Thyroid gland (tissue), 4 donors: ENCODE measurements at places on chromosomes 12 and 14.

DNA sequence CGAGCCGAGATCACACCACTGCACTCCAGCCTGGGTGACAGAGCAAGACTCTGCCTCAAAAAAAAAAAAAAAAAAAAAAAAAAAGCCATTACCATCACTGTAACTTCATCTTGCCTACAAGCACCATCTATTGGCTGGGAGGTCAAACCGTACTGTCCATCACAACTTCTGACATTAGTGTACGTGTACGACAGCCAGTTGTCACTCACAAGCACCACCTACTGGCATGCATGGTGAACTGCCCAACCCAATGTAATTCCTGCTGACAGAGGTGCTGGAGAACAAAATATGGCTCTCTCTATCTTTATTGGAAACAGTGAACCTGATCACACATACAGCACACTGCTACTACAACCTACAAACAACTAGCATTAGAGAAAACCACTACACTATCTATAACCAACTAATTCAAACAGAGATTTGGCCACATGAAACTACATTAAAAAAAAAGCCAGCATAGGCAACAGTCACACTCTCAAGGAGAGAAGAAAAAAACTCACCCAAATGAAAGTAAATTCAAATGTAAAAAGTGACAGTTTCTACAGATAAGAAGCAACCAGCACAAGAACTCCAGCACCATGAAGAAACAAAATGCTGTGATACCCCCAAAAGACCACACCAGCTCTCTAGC is 82.3 kb downstream of the PUS7L start:
- H3K27me3 ChIP-seq, result no peaks in the 10 kb centered on the region
- no peak overlapping the region for H3K27ac ChIP-seq
- H3K4me3 ChIP-seq, result no peak overlapping the region
- DNase-seq, result no peak
- no peaks in the 10 kb centered on the region for H3K4me1 ChIP-seq

GRCh38 chr12:105057174-105057573 is 27.1 kb downstream of the ALDH1L2 start:
- H3K27ac ChIP-seq, result no peak overlapping the region
- no peaks in the 10 kb centered on the region for H3K36me3 ChIP-seq
- H3K27me3 ChIP-seq, result no peaks in the 10 kb centered on the region
- H3K4me3 ChIP-seq, result no peak overlapping the region
- H3K4me1 ChIP-seq, result no peaks in the 10 kb centered on the region

- no peak overlapping the region for H3K4me3 ChIP-seq
- no peaks in the 10 kb centered on the region for H3K27me3 ChIP-seq
- H3K36me3 ChIP-seq, result no peaks in the 10 kb centered on the region
- H3K27ac ChIP-seq, result no peak overlapping the region
- no peak for DNase-seq
Observed at GRCh38 chr12:98893675-98894411, 248.8 kb downstream of the APAF1 start.

DNA sequence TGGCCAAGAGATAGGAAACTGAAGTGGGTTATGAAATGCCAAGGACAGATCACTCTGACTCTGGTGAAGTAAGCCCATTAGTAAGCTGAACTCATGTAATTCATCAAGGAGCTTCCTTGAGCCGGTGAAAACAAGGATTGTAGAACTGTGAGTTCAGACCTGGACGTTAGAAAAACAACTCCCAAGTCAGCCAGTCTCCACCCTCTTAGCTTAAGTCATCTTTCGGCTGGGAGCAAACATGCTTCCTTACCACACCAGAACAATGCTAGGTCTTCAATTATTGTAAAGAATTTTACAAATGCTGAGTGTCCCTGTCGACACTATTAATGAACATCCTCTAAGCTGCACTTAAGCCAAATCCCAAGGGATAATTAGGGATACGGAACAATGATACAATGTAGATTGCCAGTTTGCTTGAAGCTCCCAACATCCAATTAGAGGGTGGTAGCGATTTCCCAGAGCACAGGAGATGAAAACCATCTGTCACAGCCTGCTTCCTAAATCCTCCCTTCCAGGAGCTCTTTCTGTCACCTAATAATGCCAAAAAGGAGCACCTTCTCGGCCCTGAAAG is 45.7 kb upstream of the VASH1 start:
- no peak for DNase-seq
- no peak overlapping the region for H3K27ac ChIP-seq
- no peak overlapping the region for H3K4me3 ChIP-seq
- peaks cover 26% of the 10 kb centered on the region for H3K4me1 ChIP-seq
- H3K36me3 ChIP-seq, result no peaks in the 10 kb centered on the region

- H3K4me3 ChIP-seq, result no peak overlapping the region
- H3K36me3 ChIP-seq, result no peaks in the 10 kb centered on the region
- no peaks in the 10 kb centered on the region for H3K4me1 ChIP-seq
- no peaks in the 10 kb centered on the region for H3K27me3 ChIP-seq
- H3K27ac ChIP-seq, result no peak overlapping the region
- DNase-seq, result no peak
Observed at GRCh38 chr14:86055512-86056075, 525.6 kb downstream of the FLRT2 start.

DNA sequence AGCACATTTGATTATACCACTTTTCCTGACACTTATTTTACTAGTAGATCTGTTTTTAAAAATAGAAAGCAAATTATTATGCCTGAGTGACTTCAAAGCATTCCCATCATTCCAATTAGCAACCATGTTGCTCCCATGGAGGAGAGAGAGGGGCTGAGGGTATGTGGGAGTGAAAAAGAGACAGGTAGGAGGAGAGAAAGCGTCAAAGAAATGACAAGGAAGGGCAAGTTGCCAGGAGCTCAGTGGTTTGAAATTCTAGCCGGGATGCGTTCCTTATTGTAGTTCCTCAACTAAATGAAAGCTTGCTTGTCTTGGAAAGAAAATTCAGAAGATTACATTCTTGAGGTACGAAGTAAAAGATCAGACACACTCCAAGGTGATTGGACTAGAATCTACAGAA is 92.4 kb upstream of the PKP2 start:
- H3K27ac ChIP-seq, result no peak overlapping the region
- peaks cover 3% of the 10 kb centered on the region for H3K4me1 ChIP-seq
- no peaks in the 10 kb centered on the region for H3K27me3 ChIP-seq
- DNase-seq, result no peak
- no peak overlapping the region for H3K4me3 ChIP-seq

DNA sequence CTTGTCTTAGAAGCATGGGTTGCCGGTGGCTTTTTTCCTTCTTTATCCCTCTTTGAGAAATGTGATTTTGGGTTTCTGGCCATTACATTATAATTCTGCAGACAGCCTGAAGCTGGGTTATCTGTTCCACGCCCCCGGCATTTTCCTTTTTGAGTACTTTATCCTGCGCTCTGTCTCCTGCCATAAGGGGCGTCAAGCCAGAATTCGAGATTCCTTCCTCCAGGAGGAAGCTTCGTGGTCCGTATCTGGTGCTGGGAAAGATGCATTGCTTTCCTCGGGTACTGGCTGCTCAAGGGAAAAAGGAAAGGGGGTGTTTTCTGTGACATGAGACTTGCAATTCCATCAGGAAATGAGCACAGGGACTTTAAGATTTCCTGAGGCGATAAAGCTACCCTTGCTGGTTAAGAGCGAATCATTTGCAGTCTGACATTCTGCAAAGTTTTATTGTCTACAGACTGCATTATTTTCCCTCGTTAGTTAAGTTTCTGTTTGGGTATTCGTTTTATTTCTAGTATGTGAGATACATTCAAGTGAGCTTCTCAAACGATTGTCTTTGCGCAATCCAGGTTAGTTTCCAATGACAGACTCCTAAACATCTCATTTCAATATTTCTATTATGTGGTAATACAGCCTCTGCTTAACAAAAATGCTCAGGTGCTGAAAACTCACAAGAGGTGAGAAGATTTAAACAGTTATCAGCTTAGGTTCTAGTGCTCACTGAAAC is 694 bp downstream of the AKAP5 start:
- no peaks in the 10 kb centered on the region for H3K27me3 ChIP-seq
- peaks cover 12% of the 10 kb centered on the region for H3K4me1 ChIP-seq
- peak overlapping the region; percentile 57 for H3K27ac ChIP-seq
- DNase-seq, result peak; percentile 15

DNA sequence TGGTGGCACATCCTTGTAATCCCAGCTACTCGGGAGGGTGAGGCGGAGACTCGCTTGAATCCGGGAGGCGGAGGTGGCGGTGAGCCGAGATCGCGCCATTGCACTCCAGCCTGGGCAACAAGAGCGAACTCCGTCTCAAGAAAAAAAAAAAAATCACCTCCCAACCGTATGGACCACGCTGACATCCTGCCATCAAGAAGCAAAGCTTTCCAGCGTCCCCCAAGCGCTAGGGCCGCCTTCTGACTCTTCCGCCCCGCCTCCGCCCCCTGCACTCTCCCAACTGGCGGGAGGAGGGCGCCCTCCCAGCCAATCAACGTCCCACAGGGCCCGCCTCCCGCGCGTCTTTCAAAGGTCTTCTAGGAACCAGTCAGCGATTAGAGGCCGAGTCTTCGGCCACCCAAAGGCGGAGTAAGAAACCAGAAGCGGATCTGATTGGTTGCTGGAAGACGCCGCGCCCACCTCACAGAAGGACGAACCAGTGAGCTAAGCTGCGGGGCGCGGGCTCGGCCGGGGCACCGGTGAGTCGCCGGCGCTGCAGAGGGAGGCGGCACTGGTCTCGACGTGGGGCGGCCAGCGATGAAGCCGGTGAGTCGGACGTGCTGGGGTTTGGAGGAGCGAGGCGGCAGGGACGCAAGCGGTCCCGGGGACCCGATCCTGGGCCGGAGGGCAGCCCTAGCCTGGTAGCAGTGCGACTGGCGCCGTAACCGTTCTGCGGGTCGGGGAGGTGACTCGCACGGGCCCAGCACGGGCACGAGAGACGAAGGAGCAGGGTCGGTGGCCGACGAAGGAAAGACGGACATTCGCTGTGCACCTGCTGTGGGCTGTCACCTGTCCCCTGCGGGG is at the start of gene CDKN3:
Gene CDKN3, plus strand, starts transcription at position 515 of the 843 bp plus-strand sequence. Its CDS starts 62 bp downstream, at position 577.
- H3K36me3 ChIP-seq, result no peaks in the 10 kb centered on the region
- no peaks in the 10 kb centered on the region for H3K27me3 ChIP-seq
- peak within 1 kb of the TSS; percentile 60 for H3K4me3 ChIP-seq
- no peak within 1 kb of the TSS for H3K27ac ChIP-seq
- peaks cover 6% of the 10 kb centered on the region for H3K4me1 ChIP-seq

GRCh38 chr12:116959198-116959460 is 48.4 kb downstream of the FBXW8 start:
- no peaks in the 10 kb centered on the region for H3K27me3 ChIP-seq
- H3K4me1 ChIP-seq, result peaks cover 44% of the 10 kb centered on the region
- H3K27ac ChIP-seq, result no peak overlapping the region
- H3K4me3 ChIP-seq, result no peak overlapping the region
- no peak for DNase-seq

DNA sequence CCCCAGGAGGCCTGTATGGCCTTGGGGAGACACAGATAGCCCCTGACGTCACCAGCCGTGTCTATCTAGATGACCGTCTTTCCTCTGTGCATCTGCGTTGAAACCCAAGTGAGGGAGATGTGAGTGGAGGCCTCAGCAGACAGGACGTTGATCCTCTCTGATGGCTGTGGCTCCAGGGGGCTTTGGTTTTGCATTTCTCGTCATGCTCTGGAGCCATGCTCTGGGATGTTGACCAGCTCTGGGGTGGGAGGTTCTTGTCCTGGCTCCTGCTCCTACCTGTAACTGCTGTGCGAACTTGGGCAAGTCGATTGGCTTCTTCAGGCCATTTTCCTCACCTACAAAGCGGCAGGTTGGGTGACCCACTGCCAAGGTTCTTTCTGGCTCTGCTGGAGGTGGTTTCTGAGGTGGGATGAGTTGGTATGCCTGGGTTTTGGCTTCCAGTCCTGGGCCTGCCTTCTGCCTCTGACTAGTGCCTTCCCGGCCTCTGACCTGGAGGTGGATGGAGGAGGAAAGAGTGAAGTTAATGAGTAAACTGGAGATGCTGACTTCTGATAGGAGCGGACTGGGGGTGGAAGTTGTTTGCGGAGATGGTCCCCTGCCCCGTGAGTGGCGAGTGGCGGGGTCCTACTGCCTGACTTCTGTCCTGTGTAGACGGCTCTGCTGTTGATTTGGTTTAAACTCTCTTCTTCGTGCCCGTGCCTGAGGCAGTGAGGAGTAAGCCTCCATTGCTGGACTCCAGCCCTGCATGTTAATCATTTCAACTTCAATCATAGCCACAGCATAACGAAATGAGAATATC is 8.4 kb downstream of the TSPAN9 start:
- H3K4me1 ChIP-seq, result peaks cover 12% of the 10 kb centered on the region
- no peak overlapping the region for H3K27ac ChIP-seq
- DNase-seq, result no peak
- H3K4me3 ChIP-seq, result no peak overlapping the region
- no peaks in the 10 kb centered on the region for H3K27me3 ChIP-seq

DNA sequence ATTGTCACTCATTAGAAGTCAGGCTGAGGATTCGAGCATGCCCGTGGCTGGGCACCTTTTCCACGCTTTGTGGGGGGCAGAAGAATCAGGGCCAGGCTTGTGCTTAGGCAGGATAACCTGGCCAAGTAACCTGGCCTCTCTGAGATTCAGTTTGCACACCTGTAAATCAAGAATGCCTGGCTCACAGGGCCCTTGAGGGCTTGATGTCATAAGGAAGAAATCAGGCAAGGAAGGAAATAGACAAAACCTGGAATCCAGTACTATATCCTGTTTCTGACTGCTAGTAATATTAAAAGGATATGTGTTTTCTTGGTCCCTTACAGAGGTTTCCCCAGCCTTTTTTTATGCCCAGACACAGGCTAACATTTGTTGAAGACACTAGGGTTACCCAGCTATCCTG is 91.9 kb downstream of the SAMD4A start:
- no peak for DNase-seq
- H3K4me3 ChIP-seq, result no peak overlapping the region
- no peak overlapping the region for H3K27ac ChIP-seq
- no peaks in the 10 kb centered on the region for H3K4me1 ChIP-seq
- H3K27me3 ChIP-seq, result no peaks in the 10 kb centered on the region

DNA sequence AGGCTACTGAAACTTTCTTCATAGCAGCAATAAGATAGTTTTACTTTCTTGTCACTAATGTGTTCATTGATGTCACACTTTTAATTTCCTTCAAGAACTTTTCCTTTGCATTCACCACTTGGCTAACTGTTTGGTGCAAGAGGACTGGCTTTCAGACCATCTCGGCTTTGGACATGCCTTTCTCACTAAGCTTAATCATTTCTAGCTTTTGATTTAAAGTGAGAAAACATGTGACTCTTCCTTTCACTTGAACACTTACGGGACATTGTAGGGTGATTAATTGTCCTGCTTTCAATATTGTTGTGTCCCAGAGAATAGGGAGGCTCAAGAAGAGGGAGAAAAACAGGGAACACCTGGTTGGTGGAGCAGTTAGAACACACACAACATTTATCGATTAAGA is 41.9 kb downstream of the IFNG start:
- DNase-seq, result no peak
- no peak overlapping the region for H3K4me3 ChIP-seq
- H3K27me3 ChIP-seq, result no peaks in the 10 kb centered on the region
- no peaks in the 10 kb centered on the region for H3K36me3 ChIP-seq
- no peak overlapping the region for H3K27ac ChIP-seq
- no peaks in the 10 kb centered on the region for H3K4me1 ChIP-seq
